Ascending aorta (tissue), 2 donors: ENCODE measurements at places on chromosomes 12 and 14. TPM values are rescaled to one million over a fixed set of nuclear protein-coding genes. Genes with fewer than 3 reads are reported as not detected.

- no peaks in the 10 kb centered on the region for H3K36me3 ChIP-seq
- no peaks in the 10 kb centered on the region for H3K27me3 ChIP-seq
- H3K4me3 ChIP-seq, result no peak overlapping the region
- H3K27ac ChIP-seq, result peak overlapping the region; percentile 79
- H3K4me1 ChIP-seq, result peaks cover 53% of the 10 kb centered on the region
- DNase-seq, result peak; percentile 75
Observed at GRCh38 chr14:50020799-50021198, 95.6 kb downstream of the VCPKMT start.

GRCh38 chr14:67467134-67467533 is 21.4 kb downstream of the TMEM229B start:
- no peak overlapping the region for H3K4me3 ChIP-seq
- no peaks in the 10 kb centered on the region for H3K4me1 ChIP-seq
- H3K27ac ChIP-seq, result no peak overlapping the region
- no peak for DNase-seq
- H3K27me3 ChIP-seq, result no peaks in the 10 kb centered on the region
- no peaks in the 10 kb centered on the region for H3K36me3 ChIP-seq

- no peaks in the 10 kb centered on the region for H3K27me3 ChIP-seq
- no peak overlapping the region for H3K27ac ChIP-seq
- H3K36me3 ChIP-seq, result no peaks in the 10 kb centered on the region
- DNase-seq, result no peak
- no peak overlapping the region for H3K4me3 ChIP-seq
Observed at GRCh38 chr14:53354336-53354735, 201.2 kb upstream of the DDHD1 start.

Gene HELB
- 3.1 TPM for total RNA-seq

Gene OR4E2
- total RNA-seq, result not detected

DNA sequence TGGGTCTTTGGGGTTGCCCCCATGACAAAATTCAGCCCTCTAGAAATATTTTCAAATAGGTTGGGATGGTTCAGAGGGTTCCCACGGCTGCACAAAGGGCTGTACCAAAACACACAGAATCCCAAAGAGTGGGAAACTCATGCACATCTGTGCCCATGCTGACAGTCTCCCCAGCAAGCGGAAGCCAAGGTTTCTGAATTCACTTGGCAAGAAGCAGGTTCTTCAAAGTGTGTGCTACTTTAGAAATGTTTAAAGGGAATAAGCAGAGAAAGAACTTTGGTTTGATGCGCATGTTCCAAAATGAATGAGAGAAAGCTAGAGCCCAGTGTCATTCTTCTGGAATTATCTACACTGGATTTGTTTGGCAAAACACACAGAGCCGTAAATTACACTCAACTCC is 46.7 kb downstream of the FOXN3 start:
- no peaks in the 10 kb centered on the region for H3K36me3 ChIP-seq
- H3K27ac ChIP-seq, result no peak overlapping the region
- DNase-seq, result peak; percentile 30
- no peak overlapping the region for H3K4me3 ChIP-seq
- peaks cover 47% of the 10 kb centered on the region for H3K4me1 ChIP-seq
- no peaks in the 10 kb centered on the region for H3K27me3 ChIP-seq

- H3K4me3 ChIP-seq, result no peak overlapping the region
- no peak overlapping the region for H3K27ac ChIP-seq
- no peaks in the 10 kb centered on the region for H3K27me3 ChIP-seq
- H3K4me1 ChIP-seq, result no peaks in the 10 kb centered on the region
- no peaks in the 10 kb centered on the region for H3K36me3 ChIP-seq
- no peak for DNase-seq
Observed at GRCh38 chr12:7892186-7892980, 19.7 kb upstream of the SLC2A14 start.

Gene ADAM21
- total RNA-seq, result 0.11 TPM

DNA sequence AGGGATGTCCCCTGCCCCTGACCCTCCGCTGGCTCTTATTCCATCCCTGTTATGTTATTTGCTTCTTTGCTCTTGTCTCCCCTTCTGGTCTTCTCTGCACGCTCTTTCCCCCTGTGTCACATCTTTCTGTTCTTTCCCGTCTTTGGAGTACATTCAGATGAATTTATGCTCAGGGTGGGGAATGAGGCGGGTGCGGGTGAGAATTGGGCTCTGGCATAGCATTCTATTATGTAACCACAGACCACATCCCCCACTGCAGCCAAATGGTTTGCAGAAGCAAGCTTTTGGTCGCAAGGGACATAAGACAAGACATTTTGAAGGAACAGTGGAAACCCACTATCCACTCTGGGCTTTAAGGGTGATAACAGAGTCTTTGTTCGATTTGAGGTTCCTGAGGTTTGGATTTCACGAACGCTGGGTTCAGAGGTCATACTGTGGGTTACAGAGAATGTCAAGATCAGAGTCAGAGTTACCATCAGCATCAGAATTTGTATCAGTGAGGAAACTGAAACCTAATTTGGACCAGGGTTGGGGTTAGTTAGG is 3.8 kb downstream of the ENDOU start:
- no peak for DNase-seq
- no peaks in the 10 kb centered on the region for H3K36me3 ChIP-seq
- no peaks in the 10 kb centered on the region for H3K27me3 ChIP-seq

DNA sequence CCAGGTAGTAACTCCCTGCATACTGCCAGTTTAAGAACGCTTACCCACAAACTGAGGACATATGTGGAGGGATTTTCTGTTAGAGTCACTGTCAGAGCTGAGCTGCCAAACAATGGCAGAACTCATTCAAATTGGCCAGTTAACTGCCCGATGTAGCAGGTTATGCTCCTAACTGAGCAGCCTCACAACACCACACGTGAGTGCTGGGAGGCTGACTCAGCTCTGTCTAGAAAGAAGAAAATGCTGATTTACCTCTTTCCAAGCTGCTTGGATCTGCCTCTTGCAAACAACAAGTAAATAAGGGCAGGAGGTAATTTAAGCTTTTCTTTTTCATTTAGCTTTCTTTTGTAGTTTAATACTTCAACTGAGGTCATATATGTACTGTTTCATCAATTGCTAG is 195.6 kb downstream of the PELI2 start:
- DNase-seq, result no peak
- H3K27me3 ChIP-seq, result no peaks in the 10 kb centered on the region
- no peak overlapping the region for H3K4me3 ChIP-seq
- no peak overlapping the region for H3K27ac ChIP-seq
